ENCODE measurements at places on chromosomes 3 and 15.

DNA sequence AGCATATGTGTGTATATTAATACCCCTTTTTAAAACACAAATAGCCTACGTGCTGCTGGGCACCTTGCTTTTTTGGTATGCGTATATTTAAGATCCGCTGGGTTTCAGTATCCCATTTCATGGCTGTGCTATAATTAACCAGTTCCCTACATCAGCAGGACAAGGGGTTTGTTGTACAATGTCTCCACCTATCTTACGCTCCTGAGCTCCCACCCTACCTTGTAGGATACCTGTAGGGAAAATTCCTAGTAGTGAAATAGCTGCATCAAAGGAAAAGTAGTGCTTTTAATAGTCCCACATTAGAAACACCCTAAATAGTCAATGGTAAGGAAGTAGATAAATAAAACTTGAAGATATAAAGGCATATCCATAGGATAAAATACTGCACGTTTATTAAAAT is 1.4 kb downstream of the MAP6D1 start:
- no peak for DNase-seq

GRCh38 chr15:55267401-55268175 is 22.0 kb downstream of the RAB27A start:
- DNase-seq = peak; percentile 47

- no peak for DNase-seq
These were observed 517.2 kb upstream of the CBLB start for GRCh38 chr3:106386050-106386449.

DNA sequence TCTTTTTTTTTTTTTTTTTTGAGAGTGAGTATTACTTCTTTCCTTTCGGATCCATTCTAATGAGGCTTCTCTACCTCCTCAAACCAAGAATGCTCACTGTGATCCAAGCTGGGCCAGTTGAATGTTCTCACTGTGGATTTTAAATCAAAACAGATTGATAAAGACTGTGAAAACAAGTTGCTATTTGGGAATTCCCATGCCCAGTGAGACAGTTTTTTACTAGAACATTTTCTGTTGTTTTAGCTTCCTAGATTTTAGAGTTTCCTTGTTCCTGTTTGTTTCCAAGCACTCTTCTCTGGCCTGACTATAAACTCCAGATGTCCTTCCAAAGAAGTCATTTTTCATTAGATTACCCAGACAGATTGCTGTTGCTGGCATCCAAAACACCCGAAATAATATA is 60.1 kb upstream of the GALNT15 start:
- DNase-seq = no peak

GRCh38 chr3:194548346-194549321 is 61.8 kb upstream of the ATP13A3 start:
- DNase-seq = no peak

GRCh38 chr3:89165636-89166263 is 58.3 kb downstream of the EPHA3 start:
- no peak for DNase-seq

GRCh38 chr3:105912891-105913290 is 44.1 kb upstream of the CBLB start:
- DNase-seq = no peak

DNA sequence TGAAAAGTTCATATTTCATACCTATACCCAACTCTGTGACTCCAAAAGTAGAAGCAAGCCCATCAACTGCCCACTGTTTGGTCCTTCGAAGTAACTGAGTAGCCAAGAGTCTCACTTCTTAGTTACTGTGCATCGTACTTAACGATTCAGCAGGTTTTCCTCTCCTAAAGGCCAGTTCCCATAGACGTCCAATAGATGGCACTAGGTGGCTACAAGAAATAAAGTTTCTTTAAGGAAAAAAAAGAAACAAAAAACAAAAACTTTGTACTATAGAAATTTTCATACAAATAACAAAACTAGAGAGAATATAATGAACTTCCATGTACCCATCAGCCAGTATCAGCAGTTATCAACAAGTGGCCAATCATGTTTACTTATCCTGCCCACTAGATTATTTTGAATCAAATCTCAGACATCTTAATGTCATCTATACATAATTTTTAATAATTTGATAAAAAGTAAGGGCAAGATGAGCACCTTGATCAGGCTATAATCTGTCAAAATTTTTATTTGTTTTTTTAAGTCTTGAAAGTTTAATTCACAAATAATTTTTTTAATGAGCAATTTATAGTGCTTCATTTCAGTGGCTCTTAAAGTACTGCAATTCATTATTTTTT is 63.8 kb upstream of the ACP3 start:
- DNase-seq = no peak

GRCh38 chr3:107242579-107242978 is 134.7 kb upstream of the CCDC54 start:
- no peak for DNase-seq

DNA sequence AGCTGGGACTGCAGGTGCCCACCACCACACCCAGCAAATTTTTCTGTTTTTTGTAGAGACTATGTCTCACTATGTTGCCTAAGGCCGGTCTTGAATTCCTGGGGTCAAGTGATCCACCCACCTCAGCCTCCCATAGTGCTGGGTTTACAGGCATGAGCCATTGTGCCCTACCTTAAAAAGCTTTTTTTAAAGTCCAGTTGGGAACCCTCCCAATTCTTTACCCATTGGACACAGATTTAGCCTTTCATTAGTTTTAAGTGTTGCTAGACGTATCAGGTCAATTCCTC is 1.7 kb upstream of the DENND4A start:
- DNase-seq = no peak

- no peak for DNase-seq
These were observed 400.3 kb downstream of the TBC1D5 start for GRCh38 chr3:17342119-17342518.

DNA sequence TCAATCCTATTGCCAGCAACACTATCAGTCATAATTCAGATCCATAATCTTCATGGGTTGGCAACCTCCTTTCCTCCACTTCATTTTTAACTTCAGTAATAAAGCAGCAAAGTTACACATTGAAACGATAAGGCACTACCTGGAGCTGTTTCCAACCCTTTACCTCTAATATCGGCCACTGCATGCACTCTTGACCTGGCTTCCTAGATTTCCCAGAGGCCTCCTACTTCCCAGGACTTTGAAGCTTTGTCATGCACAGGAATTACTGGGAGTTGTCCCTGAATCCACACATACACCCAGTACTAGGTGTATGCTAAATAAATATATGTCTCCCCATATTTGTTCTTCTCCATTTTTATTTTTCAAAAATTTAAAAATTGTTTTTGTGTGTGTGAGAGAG is 126.1 kb downstream of the PLD1 start:
- no peak for DNase-seq

- no peak for DNase-seq
These were observed 22.2 kb downstream of the TARS3 start for GRCh38 chr15:101702077-101702476.

GRCh38 chr15:50907601-50908208 is 778 bp upstream of the AP4E1 start:
- DNase-seq = peak; percentile 26

- no peak for DNase-seq
These were observed 39.7 kb upstream of the TM4SF1 start for GRCh38 chr3:149417174-149417573.

GRCh38 chr3:126147932-126148683 is 32.3 kb downstream of the ALDH1L1 start:
- DNase-seq = no peak

DNA sequence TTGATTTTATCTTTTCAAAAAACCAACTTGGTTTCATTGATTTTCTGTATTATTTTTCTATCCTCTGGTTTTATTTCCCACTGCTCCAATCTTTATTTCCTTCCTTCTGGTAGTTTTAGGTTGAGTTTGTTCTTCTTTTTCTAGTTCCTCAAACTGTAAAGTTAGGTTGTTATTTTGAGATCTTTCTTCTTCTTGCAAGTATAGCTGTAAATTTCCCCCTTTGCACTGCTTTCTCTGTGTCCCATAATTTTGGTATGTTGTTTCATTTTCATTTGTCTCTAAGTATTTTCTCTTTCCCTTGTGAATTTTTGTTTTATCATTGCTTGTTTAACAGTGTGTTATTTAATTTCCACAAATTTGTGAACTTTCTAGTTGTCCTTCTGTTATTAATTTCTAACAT is 120.0 kb downstream of the PLD1 start:
- no peak for DNase-seq

DNA sequence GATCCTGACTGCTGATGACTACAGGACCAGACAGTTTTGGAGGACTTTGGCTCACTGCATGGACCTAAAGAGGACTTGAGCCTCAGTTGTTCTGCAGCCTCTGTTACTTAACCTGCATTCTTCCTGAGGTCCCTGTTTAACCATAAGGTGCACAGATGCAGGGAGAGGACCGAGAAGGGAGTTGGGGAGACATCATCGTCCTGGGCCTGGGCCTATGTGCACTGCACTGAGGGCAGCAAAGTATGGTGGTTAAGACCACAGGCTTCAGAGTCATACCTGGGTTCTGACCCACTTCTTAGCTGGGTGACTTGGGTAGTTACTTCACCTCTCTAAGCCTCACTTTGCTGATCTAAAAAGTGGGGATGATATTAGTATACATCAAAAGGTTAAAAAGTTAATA is 21.9 kb downstream of the KY start:
- DNase-seq = no peak

DNA sequence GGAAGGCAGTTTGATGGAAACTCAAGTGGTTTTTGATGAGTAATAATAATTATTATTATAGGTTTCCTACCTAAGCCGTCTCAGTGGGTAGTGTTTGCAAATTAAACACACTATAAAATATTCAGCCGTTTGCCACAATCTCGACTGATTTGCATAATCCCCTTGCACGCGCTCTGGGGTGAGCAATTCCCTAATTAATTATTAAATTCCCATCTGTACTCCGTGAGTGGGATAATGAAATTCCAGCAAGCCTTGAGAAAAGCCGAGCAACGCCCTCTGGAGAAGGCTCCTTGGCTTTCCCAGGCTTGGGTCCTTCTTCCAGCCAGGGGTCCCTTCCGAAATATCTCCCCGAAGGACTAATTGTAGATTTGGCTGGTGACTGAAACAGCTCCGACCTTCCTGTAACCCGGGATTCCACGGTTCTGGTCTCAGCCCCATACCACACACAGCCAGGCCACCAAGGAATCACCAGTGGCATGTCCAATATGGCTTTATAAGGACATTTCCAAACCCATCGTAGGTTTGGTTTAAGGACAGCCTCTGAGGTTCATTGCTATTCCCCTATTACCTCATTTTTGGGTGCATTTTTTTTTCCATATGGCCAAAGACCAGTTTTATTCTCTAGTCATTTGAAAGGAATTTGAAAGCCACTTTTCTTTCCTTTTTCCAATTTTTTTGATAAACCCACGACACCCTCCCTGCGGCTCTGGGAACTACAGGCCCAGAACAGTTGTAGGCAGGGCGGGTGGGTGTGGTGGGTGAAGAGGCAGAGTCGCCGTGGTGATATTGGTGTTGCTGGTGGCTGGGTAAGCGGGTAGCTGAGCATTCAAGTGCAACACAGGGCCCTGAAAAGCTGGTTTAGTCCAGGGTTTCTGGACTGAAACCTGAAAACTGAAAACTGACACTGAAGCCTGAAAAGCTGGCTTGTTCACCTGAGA is 33.2 kb upstream of the RGMA start:
- DNase-seq = no peak

DNA sequence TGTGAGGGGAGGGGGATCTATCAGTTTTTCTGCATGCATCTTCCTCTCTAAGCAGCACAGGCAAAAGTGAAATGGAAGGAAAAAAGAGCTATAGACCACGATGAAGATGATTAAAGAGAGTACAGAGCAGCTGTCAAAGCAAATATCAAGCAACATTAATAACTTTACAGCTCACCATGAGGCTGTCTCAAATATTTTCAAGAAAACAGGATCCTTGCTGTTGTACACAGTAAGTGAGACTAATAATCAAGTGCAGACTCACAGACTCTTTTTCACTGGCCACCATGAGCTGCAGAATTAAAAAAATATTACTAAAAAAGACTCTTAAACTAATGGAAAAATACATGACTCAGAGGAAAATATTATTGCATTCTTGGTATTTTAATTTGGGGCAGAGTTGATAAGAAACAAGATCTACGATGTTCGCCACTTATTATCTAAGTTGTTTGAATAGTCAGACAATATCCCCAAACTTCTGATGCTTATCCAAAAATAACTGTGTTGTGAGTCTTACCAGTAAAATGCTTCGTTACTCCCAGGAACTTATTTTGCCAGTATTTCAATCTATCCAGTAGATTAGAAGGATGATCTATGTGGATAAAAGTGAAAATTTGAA is 817.5 kb upstream of the ALCAM start:
- no peak for DNase-seq

DNA sequence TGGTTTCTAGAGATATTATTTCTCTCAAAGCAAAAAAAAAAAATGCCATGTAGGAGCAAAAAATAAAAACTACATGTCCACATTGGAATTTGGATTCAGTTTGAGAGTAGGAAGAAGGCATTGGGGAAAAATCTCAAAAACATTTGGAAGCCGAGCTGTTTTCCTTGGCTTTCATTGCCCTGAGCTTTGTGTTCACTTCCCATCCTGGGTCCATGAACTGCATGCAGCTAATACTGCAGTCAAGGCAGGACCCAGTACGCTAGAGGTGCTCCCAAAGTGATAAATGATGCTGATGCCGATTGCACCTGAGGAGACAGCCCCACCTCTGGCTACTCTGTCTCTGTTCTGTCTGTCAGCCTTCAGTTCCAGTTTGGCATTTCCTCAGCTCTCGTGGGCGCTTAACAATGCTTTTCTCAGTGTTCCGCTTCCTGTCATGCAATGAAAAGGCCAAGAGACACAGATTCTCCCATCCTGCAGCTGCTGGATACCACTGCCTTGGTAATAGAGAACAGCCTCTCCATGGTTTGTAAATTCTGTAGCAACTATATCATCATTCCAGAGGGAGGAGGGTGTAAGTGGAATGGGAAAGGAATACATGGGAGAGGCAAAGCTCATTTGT is 181.8 kb downstream of the RYR3 start:
- DNase-seq = no peak

DNA sequence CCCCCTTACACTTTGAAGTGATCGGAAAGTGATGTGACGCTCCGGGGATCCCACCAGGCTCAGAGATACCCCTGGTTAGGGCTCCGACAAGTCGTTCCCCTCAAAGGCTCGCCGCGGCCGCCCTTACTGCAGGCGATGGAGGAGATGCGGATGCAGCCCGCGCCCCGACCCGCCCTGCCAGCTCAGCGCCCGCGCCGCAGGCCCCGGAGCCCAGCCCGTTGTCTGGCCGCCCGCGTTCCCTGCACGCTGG is 228 bp downstream of the GLT8D1 start:
- no peak for DNase-seq

GRCh38 chr3:135147657-135148056 is 352.6 kb downstream of the EPHB1 start:
- DNase-seq = no peak

DNA sequence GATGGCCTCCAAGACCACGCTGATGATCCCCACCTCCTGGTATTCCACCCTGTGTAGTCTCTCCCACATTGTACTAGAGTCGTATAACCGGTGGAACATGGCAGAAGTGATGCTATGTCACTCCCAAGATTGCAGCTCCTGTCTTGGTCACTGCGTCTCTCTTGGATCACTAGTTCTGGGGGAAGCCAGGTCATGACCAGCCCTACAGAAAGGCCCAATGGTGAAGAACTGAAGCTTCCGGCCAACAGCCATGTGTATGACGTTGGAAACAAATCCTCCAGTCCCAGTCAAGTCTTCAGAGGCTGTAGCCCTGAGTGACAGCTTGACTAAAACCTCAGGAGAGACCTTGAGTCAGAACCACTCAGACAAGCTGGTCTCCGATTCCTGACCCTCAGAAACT is 61.9 kb upstream of the FNDC3B start:
- DNase-seq = no peak

GRCh38 chr3:179373938-179374337 is 26.4 kb downstream of the MFN1 start:
- no peak for DNase-seq

GRCh38 chr3:56763233-56763632 is 38.5 kb downstream of the ARHGEF3 start:
- DNase-seq = no peak

GRCh38 chr15:90016721-90017120 is 15.6 kb downstream of the ZNF710 start:
- no peak for DNase-seq

All from activated T-helper 9 cell treated with anti-CD3 and anti-CD28 coated beads, Interleukin-2, amount 50 U/mL, for 16 hours (primary cell).